ENCODE measurements at places on chromosomes 1 and 21.
A peak's percentile ranks its signal among the peaks of the same experiment; 100 is the strongest.

DNA sequence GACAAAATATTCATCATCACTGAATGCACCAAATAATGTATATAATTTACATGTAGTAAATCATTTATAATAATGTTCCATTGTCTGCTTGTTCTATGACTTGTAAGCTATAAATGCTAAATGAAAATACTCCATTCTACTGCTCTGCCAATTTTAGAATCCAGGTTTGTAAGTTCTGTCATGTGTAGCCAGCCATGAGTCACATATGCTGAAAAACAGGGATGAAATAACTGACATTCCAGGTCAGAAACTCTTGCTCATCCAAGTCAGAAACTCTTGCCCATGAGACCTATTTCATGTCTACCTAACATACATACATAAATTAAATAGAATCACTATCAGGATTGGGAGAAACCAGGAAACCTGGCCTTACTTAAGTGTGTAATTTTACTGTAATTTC, 95.6 kb downstream of the ASH1L start:
- no peak overlapping the region for H3K27ac ChIP-seq
- H3K27me3 ChIP-seq = no peaks in the 10 kb centered on the region
- peaks cover 14% of the 10 kb centered on the region for H3K4me1 ChIP-seq

DNA sequence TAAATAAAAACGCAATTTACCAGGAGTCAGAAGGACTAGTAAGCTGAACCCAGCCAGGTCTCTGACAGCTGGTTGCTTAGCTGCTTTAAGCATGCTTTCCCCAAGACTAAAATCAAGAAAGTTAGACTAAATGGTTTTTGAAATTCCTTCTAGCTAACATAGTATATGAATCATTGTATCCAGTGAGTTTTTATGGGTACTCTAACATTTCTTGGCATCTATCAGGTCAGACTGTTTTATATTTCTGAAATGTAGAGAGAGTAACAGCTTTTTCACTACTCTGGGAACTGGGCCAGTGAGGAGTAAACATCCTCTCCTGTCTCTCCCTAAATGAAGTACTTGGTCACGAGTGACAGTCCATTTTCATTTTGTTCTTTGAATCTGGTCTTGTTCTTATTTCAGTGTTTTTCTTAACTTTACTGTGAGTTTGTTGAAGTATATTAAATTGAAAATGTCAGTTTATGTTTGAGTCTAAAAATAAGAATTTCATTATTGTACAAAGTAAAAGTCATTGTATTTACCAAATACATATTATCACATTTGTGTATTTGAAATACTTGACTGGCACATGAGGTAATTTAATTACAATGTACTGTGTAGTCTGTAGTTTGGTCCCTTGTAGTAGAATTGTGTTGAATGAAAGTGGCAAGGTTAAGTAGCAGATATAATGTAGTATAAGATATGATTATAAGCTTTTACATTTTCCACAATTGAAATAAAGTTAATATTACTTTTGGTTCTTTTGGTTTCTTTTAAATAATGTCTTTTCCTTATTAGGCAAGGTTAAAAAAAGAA, 47.6 kb downstream of the PKN2 start:
- H3K36me3 ChIP-seq = peaks cover 45% of the 10 kb centered on the region

- no peak for DNase-seq
- no peaks in the 10 kb centered on the region for H3K36me3 ChIP-seq
- H3K27ac ChIP-seq = no peak overlapping the region
- no peaks in the 10 kb centered on the region for H3K27me3 ChIP-seq
Measured at GRCh38 chr1:192958871-192959270, 100.3 kb downstream of the UCHL5 start.

DNA sequence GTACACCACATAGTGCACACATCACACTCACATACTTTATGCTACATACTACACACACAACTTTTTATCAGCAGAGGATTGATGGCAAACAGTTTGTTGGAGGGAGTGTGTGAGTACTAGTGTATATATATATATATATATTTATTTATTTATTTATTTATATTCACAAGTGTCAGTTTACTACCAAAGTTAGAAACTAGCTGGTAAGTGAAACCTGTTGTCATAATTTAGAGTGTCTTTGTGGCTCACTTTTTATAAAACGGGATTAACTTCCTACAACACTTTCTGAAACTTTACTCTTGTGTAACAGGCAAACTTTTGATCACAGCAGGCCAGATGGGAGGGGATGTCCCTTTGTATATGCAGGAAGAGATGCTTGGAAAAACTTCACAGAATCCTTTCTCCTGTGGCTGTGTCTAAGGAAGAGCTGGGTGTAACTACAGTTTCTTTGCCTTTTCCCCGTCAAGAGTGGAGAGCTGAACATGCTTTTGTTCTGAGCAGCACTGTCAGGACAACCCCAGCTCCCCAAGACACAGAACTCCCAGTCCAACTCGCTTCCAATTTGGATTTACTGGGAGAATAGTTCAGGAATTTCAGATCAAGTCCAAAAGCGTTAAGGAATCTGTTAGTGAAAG, 1.9 kb upstream of the SAMD13 start:
- H3K36me3 ChIP-seq = no peaks in the 10 kb centered on the region
- peaks cover 2% of the 10 kb centered on the region for H3K27me3 ChIP-seq
- peaks cover 44% of the 10 kb centered on the region for H3K4me1 ChIP-seq
- peak overlapping the region; percentile 83 for H3K4me3 ChIP-seq

DNA sequence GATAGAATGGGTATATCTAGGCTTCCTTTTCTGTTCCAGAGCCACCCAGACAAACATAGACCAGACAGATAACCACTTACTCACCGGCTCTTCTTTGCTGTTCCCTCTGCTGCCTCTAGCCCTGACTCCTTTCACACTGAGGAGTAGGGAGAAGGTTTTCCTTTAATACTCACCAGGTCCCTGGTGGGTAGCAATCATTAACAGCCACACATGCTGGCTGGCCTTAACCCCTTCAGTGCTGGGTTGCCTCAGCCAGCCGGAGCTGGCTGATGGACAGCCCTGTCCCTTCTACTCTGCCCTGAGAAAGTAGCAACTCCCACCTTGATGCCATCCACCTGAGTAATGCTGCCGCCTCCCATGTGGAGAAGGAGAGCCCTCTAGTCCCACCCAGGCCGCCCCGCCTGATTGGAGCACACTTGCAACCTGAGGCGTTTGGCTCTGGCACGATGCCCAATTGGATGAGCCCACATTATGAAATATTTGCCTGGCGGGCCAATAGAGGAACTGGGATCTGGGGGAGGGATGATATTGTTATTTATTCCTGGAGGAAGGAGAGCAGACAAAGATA, 71.6 kb downstream of the PLEKHA6 start:
- H3K27ac ChIP-seq = no peak overlapping the region
- H3K4me3 ChIP-seq = no peak overlapping the region
- no peaks in the 10 kb centered on the region for H3K36me3 ChIP-seq
- peaks cover 32% of the 10 kb centered on the region for H3K27me3 ChIP-seq
- peaks cover 20% of the 10 kb centered on the region for H3K4me1 ChIP-seq
- no peak for DNase-seq

- no peak for DNase-seq
- H3K36me3 ChIP-seq = no peaks in the 10 kb centered on the region
- H3K4me3 ChIP-seq = no peak overlapping the region
- peaks cover 9% of the 10 kb centered on the region for H3K4me1 ChIP-seq
- H3K27ac ChIP-seq = no peak overlapping the region
Measured at GRCh38 chr1:2783435-2784397, 17.8 kb downstream of the TTC34 start.

- no peak overlapping the region for H3K4me3 ChIP-seq
- no peaks in the 10 kb centered on the region for H3K36me3 ChIP-seq
Measured at GRCh38 chr1:55767171-55767570, 552.0 kb upstream of the USP24 start.

GRCh38 chr1:86866665-86867064, 47.3 kb downstream of the SELENOF start:
- H3K4me1 ChIP-seq = peaks cover 7% of the 10 kb centered on the region
- H3K4me3 ChIP-seq = no peak overlapping the region
- peaks cover 5% of the 10 kb centered on the region for H3K36me3 ChIP-seq
- no peaks in the 10 kb centered on the region for H3K27me3 ChIP-seq
- no peak overlapping the region for H3K27ac ChIP-seq
- DNase-seq = no peak

GRCh38 chr1:22575532-22576149, 12.4 kb downstream of the EPHA8 start:
- no peak for DNase-seq
- no peak overlapping the region for H3K27ac ChIP-seq
- peaks cover 7% of the 10 kb centered on the region for H3K36me3 ChIP-seq
- H3K4me1 ChIP-seq = no peaks in the 10 kb centered on the region

DNA sequence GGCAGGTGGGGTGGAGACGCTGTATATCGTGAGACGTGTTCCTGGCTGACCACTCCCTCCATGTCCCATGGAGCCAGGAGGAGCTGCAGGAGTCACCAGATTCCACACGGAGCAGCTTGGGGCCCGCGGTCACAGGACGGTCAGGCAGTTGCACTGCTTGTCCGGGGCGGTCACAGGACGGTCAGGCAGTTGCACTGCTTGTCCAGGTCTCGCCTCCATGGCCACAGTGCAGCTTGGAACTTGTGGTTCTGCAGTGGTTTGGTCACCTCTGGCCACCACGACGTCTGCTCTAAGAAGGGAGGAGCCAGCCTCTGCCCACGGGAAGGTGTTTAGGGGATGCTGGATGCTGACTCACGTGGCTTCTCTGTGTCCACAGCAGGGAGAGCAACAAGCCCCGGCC, 33.0 kb downstream of the SLX9 start:
- H3K4me1 ChIP-seq = peaks cover 24% of the 10 kb centered on the region
- H3K4me3 ChIP-seq = no peak overlapping the region

- H3K36me3 ChIP-seq = no peaks in the 10 kb centered on the region
- H3K27me3 ChIP-seq = peaks cover 8% of the 10 kb centered on the region
- H3K27ac ChIP-seq = no peak overlapping the region
- no peaks in the 10 kb centered on the region for H3K4me1 ChIP-seq
- no peak overlapping the region for H3K4me3 ChIP-seq
- no peak for DNase-seq
Measured at GRCh38 chr1:204180133-204180532, 14.0 kb upstream of the REN start.

DNA sequence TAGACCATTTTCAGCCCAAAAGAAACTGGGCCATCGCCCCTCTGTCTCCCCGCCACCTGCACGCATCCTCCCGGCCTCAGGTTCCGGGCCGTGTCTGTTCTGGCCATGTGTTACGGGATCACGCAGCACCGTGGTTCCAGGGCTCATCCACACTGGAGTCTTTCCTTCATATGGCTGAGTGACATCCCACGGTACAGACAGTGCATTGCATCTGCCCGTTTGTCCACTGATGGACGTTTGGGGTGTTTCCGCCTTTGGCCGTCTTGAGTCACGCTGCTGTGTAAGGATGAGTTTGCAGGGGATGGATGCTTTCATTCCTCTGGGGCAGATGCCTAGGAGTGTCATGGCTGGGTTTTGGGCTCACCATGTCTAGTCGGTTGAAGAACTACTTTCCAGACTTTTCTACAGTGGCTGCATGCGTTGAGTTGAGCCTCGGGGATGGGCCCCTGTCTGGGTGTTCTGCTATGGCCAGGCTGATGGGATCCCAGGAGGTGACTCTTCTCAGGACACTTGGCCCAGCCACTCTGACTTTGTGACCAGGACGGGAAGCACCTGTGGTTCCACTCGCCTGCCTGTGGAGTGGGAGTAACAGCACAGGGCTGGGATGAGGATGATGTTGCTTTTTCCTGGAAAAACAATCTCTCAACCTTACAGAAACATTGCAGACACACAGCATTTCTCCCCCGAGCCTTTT, 16.8 kb downstream of the RRP1 start:
- no peaks in the 10 kb centered on the region for H3K27me3 ChIP-seq
- H3K36me3 ChIP-seq = peaks cover 15% of the 10 kb centered on the region
- no peak for DNase-seq
- peaks cover 14% of the 10 kb centered on the region for H3K4me1 ChIP-seq

DNA sequence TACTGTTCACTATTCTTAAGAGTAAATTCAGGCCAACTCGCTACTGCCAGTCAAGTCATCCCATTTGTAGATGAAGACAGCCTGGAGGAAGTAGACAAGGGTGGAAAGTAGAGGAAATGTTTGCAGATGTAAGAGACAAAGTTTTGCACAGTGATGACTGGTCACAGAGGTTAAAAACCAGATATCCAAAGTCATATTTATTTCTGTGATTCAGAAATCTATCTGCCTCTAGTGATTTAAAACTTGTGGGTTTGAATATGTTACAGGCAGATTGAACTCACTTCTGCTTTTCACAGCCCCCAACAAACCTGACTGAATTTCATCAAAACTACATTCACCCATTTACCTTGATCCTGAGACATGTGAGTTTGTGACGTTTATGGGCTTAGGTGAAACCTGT, 484.7 kb upstream of the C1orf87 start:
- H3K27ac ChIP-seq = no peak overlapping the region
- no peaks in the 10 kb centered on the region for H3K36me3 ChIP-seq
- no peaks in the 10 kb centered on the region for H3K27me3 ChIP-seq

- DNase-seq = no peak
- no peak overlapping the region for H3K4me3 ChIP-seq
- H3K36me3 ChIP-seq = no peaks in the 10 kb centered on the region
- no peak overlapping the region for H3K27ac ChIP-seq
- no peaks in the 10 kb centered on the region for H3K4me1 ChIP-seq
- H3K27me3 ChIP-seq = no peaks in the 10 kb centered on the region
Measured at GRCh38 chr1:66523562-66523961, 10.4 kb upstream of the SGIP1 start.

DNA sequence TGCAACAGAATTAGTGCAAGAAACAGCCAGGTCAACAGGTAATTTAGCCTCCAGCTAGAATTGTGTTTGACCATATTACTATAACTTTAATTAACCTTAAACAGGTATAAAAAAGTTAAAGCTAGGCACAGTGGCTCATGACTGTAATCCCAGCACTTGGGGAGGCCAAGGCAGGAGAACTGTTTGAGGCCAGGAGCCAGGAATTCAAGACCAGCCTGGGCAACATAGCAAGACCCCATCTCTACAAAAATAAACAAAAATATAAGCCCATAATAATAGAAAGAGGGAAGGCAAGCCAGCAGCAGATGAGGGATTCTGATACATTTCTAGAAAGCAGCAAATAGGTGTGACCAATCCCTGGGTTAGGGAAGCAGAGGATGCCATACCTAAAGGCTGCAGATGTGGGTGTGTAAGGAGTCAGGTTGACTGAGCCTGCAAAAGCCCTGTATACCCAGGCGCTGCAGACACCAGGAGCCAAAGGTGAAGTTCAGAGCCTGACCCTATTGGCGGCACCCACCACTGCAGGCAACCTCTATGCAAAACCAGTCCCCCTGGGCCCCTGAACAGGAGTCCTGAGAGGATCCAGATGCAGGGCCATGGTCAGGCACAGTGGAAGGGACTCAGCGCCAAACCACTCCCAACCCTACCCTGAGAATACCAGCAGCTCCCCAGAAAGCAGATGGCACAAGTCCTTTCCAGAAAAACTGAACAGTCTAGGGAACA, 19.3 kb upstream of the LSS start:
- DNase-seq = no peak
- peaks cover 77% of the 10 kb centered on the region for H3K36me3 ChIP-seq
- no peak overlapping the region for H3K27ac ChIP-seq
- no peaks in the 10 kb centered on the region for H3K27me3 ChIP-seq

GRCh38 chr1:8443558-8444194, 125.8 kb downstream of the SLC45A1 start:
- no peak overlapping the region for H3K27ac ChIP-seq
- no peak for DNase-seq
- peaks cover 44% of the 10 kb centered on the region for H3K4me1 ChIP-seq
- peaks cover 4% of the 10 kb centered on the region for H3K27me3 ChIP-seq
- H3K4me3 ChIP-seq = no peak overlapping the region
